ENCODE measurements at places on chromosomes 4 and X. TPM values are rescaled to one million over a fixed set of nuclear protein-coding genes. Genes with fewer than 3 reads are reported as not detected.

The NMU gene
- not detected for total RNA-seq

GRCh38 chr4:10582059-10582686, 102.4 kb downstream of the CLNK start:
- H3K27ac ChIP-seq: no peak overlapping the region
- H3K27me3 ChIP-seq: no peaks in the 10 kb centered on the region
- no peak overlapping the region for H3K4me3 ChIP-seq
- DNase-seq: no peak
- no peaks in the 10 kb centered on the region for H3K36me3 ChIP-seq

GRCh38 chrX:16725072-16725471, 5.7 kb downstream of the SYAP1 start:
- no peak overlapping the region for H3K4me3 ChIP-seq
- no peaks in the 10 kb centered on the region for H3K27me3 ChIP-seq

The AMER1 gene
- 4.6 TPM for total RNA-seq

DNA sequence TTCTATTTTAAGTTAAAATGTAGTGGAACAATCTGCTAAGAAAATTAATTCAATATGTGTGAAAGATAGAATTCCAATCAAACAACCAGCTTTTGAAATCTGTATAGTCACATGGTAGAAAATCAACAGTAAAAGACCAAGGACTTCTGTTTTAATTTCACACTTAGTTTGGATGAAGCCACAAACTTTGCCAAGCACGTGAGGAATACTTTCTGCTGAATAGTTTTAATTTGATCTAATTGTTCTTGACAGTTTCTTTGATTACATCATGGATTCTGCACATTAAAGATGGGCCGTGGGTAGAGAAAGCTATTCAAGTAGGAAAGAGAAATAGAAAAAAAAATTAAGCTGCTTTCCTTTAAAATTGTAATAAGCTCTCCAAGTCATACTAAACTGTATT, 137.9 kb upstream of the FAM241A start:
- no peak for DNase-seq
- H3K4me3 ChIP-seq: no peak overlapping the region
- H3K36me3 ChIP-seq: no peaks in the 10 kb centered on the region
- H3K27me3 ChIP-seq: peaks cover 5% of the 10 kb centered on the region

The L1CAM gene
- 4.5 TPM for total RNA-seq

The FOXO4 gene
- 22.1 TPM for total RNA-seq

The NHS gene
- total RNA-seq: 1.8 TPM

Data from activated naive CD8-positive, alpha-beta T cell treated with anti-CD3 and anti-CD28 coated beads, Interleukin-2, amount 10 ng/mL, durations not matched to agents 7 days and 5 days (primary cell).